ENCODE measurements at places on chromosomes 12 and 14. TPM values are rescaled to one million over a fixed set of nuclear protein-coding genes. Genes with fewer than 3 reads are reported as not detected.

DNA sequence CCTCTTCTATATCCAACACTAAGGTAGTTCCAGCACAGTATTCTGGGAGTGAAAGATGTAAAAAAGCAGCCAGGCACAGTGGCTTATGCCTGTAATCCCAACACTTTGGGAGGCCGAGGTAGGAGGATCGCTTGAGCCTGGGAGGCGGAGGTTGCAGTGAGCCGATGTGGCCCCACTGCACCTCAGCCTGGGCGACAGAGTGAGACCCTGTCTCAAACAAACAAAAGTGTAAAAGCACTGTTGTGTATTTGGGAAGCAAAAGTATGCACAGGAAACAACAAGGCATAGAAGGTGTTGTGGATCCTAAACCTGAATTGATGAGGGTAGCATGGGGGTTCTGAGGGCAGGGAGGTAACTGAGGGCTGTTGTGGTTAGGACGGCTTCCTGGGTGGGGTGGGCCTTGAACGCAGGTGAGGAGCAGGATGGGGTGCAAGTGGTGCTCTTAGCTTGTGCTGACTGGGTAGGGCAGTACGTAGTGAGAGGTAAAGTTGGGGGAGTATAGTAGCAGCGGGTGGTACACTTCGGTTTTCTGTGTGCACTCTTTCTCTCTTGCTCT, 64.2 kb downstream of the RASSF3 start:
- no peak for DNase-seq

DNA sequence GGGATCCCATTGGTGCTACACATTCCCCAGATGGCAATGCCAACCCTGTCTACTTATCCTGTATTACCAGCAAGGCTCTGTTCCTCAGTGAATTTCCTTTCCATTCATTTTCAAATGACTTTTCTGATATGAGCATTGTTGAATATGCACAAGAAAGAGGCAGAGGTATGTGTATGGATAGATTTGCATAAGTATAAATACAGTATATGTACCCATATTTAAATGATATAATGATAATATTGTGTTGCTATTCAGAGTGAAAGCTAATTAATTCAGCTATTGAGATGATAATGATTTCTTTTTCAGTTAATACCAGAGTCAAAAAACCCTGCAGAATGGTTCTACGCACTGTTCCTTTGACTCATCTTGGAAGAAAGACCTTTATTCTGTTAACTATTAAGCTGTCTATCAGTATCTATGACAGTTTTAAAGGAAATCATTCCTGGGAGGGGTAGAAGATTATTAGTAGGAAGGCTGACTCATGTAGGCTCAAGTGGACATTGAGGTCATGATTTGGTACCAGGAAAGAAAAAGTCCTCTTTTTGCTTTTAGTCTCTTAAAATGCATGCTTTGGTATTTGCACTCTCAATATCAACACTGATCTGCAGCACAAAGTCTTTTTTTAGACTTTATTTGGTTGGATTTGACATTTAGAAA, 44.9 kb upstream of the GAS2L3 start:
- DNase-seq: no peak

DNA sequence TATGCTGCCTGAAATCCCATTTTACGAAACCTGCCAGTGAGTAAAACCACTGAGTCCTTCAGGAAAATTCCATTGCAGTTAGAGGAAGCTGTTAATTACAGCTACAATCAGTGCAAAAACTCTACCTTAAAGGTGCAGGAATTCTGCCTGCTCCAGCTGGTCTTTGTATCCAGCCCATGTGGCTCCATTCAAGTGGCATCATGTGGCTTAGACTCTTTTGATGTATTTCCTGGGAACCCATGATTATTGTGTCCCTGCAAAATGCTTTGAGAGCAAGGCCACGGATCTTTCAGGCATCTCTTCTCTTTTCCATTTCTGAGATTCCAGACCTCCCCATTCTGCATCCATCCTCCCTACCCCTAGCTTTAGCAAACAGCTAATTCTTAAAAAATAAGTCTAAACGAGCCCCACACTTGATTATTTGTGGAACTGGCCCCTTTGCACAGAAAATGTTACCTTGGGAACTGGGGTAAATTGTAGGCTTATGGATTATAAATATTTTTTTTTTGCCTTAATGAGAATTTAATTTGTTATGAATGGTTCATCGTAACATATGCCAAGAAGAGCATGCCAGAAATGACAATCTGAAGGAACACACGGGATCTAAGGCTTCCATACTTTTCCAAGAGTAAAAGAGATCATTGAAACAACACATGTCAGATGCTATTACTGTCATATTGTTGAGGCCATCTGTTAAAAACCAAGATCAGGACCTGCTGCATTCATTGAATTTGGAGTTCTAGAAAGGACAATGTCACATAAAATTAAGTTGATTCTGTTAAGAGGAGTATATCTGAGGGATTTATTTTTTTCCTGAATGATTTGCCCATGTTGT, 144.6 kb downstream of the TPH2 start:
- no peak for DNase-seq

The DNAI7 gene
- not detected for total RNA-seq

GRCh38 chr14:72254202-72254936, 322.1 kb downstream of the RGS6 start:
- DNase-seq: no peak

- peak; percentile 84 for DNase-seq
Measured at GRCh38 chr12:53701518-53702264, 25.6 kb downstream of the CALCOCO1 start.

GRCh38 chr12:121893961-121894460, 5.4 kb downstream of the PSMD9 start:
- peak; percentile 85 for DNase-seq

DNA sequence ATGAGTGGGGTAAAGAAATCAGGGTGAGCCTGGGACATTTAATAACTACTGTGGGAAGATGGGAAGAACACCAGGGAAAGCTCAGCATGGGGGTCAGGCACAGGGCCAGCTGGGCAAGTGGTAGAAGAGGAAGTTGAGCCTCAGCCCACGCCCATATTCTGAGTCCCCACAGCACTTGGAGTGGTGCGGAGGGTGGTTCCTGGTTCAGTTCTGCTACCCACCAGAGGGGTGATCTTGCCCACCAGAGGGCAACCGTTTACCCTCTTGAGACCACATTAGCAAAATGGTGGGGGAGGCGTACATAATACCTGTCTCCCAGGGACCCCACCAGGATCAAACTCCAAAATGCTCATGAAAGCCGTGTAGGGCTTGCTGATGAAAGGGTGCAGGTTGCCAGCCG, 16.8 kb upstream of the ANKRD33 start:
- no peak for DNase-seq

The PROX2 gene
- not detected for total RNA-seq

DNA sequence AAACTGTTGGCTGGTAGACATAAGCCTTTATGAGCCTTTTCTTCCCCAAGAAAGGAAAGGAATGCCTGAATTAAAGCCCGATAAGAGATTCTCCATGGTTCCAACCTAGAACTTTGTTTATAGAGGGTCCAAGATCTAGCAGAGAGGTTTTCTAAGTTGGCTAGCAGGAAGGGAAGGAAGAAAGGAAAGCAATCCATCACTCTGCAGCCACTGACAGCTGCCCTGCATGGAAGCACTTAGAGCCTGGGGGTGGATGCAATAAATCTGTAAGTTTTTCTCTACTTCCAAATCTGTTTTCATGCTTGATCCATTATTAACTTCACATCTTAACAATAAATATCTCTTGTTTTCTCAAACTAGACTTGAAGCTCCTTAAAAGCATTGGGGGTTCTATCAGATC, 224.4 kb downstream of the KSR2 start:
- DNase-seq: no peak

DNA sequence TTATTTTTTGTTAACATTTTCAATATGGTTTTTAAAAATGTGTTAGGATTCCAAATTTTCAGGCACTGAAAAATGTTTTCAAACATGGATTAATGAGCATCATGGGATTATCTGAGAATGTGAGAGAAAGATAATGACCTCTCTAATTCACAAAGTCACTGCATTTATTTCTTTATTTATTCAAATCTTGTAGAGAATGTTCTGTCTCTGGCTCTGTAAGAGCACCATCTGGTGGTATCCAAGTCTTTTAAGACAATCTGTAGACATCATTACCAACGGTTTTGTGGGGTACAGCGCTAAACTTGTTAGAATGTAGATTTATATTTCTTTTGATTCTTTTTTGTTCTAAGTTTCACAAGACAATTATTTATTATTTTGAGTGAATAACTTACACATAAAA, 956.0 kb upstream of the NOVA1 start:
- no peak for DNase-seq

- peak; percentile 95 for DNase-seq
Measured at GRCh38 chr14:61472011-61472672, 150.8 kb downstream of the PRKCH start.

DNA sequence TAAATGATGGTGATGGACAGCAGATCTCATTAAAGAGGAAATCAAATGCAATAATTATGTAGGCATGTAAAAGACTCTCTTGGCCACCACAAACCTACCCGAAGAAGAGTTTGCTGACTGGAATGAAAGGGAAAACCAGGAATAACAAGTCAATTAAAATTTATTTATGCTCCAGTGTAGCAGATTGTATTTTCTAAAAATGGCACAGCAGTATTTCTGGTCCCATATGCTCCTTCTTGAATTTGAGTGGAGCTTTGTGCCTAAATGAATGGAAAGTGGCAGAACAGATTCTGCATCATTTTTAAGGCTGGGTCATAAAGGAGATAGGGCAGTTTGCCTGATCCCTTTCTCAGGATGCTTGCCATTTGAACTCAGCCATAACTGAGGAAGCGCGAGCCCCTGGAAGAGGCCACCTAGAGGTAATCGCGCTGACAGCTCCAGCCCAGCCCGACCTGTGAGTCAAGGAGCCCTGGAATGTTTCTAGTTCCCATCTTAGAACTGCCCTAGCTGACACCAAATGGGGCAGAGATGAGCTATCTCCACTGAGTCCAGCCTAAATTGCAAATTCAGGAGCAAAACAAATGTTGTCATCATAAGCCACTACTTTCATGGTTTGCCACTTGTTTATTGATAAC, 229.2 kb upstream of the TMTC1 start:
- DNase-seq: no peak

DNA sequence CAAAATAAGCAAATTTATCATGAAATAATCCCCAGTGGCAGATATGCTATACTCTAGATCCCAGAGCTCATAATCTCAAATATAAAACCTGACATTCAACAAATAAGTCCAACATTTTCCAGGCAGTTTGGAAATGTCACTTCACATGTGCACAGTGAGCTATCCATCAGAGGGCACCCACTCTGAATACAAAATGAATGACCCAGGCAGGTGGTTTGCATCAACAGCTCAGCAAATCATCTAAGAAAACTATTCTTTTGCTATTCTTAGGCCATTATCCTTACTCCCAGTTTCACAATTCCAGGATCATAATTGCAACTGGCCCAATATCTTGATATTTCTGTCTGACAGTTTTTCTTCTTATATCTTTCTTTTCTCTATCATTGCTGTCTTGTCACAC, 38.5 kb downstream of the TRIM9 start:
- no peak for DNase-seq

GRCh38 chr14:71619472-71619871, 312.8 kb upstream of the RGS6 start:
- DNase-seq: no peak

DNA sequence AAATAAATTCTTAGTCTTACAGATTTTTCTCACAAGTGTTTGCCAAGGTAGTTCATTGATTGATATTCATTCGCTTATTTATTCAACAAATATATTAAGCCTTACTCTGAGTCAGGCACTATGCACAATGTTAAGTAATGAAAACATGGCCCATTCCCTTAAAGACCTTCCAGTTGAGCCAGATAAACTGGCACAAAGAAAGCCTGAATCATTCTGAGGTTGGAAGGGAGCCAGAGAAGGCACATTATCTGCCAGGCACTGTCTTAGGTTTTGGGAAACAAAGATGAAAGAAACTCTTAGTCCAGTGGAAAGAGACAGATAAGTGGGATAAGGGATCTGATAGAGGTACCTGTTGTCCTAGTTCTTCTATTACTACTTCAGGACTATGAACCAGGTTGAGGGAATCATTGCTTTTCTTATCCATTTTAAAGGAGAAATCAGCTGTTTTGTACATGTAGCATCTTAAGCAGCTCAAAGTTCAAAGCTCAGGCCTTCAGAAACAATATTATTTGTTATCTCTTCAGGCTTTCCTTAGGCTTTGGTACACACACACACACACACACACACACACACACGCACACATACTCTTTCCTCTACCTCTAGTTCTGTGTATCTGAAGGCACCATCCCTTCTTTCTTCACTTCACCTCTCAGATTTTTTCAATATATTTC, 27.0 kb downstream of the PDE6H start:
- DNase-seq: peak; percentile 43

The VRTN gene
- total RNA-seq: not detected

DNA sequence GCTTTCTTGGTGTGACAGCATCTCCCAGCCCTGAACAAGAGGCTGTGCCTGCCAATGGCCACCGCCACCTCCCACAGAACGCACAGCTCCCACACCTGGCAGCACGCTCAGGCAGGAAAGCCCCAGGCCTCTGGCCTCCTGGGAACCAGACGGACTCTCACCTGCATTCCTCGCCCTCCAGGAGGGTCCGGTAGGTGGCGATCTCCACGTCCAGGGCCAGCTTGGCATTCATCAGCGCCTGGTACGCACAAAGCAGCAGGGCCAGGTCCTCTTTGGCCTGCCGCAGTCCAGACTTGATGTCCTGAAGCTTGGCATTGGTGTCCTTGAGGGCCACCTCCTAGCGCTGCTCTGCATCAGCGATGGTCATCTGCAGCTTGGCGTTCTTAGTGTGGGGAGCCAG, 12.1 kb upstream of the KRT77 start:
- no peak for DNase-seq

DNA sequence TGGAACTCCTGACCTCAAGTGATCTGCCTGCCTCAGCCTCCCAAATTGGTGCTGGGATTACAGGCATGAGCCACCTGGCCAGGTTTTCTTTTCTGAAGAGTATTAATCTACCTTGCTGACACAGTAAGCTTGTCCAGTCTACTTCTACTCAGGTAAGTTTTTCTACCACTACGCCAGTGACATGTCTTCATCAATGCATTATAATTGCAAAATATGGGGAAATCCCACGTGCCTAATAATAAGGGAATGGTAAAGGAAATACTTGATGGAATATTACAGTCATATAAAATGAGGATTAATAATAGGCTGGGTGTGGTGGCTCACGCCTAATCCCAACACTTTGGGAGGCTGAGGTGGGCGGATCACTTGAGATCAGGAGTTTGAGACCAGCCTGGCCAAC, 62.3 kb downstream of the RAB35 start:
- DNase-seq: no peak

The CLEC9A gene
- not detected for total RNA-seq

- DNase-seq: no peak
Measured at GRCh38 chr12:6373022-6373787, 2.2 kb downstream of the SCNN1A start.

GRCh38 chr12:83826112-83826511, 1086.5 kb downstream of the SLC6A15 start:
- peak; percentile 50 for DNase-seq

DNA sequence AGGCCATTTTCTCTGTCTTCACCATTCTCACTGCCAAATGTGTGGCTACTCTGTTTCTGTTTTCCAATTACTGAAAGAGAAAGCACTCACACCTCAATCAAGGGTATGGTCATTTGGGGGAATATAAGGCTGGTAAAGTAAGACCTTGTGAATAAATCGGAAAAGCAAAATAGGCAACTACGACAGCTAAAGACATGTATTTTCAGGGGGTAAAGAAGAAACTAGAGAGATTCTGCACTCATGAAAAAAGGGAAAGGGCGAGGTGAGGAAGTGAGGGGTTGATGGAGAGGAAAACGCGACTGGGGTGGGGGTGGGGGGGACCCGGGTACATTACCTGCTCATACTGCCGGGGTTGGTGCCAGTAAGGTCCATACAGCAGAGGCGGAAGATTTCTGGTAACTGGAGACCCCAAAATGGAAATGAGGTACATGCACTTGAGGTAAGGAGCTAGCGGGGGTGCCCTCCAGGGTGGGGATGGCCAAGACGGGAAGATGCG, 19.3 kb downstream of the CHD8 start:
- DNase-seq: peak; percentile 25

The KCNA1 gene
- total RNA-seq: not detected

The SYT10 gene
- not detected for total RNA-seq

Data from GM23248 (cell line).